Hematopoietic multipotent progenitor cell (in vitro differentiated cells): ENCODE measurements at places on chromosomes 2 and 18.
A peak's percentile ranks its signal among the peaks of the same experiment; 100 is the strongest.

DNA sequence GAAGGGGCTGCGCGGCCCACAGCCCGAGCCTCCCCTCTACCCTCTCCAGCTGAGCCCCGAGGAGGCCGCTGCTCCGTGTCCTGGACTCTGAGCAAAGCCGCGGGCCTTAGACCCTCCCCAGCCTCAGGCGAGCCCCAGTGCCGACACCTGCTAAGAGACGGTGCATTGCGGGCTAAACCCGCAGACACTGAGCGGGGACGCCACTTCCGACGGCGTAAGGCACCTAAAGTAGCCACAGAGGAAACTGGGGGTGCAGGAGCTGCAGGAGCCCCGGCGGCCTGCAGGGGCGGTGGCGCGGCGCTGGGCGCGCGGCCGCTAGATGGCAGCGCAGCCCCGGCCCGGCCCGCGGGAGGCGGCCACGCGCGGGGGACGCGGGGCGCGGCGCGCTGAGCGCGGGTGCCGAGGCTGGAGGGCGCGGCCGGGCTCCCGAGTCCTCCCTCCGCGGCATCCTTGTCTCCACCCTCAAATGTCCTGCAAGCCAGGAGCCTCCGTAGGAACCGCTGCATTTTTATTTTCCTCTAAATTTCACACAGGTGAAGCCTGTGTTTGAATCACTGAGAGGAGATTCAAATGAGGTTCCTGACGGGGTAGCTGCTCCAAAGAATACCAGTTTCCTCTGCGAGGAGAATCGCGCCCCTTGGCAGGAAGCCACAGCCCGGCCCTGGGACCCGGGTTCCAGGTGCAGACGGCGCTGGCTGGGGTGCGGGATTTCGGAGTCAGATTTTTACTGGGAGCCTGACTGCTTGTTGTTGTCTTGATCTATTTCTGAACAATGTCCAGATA lies 650.5 kb downstream of the GALR1 start:
- DNase-seq: peak; percentile 71

DNA sequence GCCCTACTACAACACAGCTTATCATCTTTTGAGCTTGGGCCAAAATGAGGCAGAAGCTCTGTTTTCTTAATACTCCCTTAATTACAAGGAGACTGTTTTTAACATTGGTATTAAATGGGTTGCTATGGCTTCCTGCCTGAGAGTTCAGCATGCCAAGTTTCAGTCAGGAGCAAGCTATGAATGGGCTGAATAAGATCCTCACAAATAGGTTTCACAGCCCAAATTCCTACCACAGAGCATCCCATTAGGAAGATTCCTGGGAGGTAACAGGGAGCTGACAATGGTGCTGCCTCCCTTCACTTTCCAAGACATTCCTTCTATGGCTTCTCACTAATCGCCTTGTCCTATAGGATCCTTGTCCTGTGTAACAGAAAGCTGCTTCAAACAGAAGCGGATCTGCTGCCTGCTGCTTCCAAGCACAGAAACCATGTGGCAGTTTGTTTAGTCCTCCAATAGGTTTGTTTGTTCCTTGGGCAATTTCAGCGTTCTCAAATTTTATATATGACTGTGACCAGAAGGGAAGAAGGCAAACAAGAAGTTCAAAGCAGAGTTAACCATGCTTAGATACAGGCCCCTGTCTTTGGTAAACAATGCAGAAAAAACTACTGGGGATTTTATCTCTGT lies 70.9 kb downstream of the NCKAP5 start:
- no peak for DNase-seq

GRCh38 chr18:48296581-48296980 lies 112.6 kb downstream of the ZBTB7C start:
- no peak for DNase-seq

GRCh38 chr2:147538821-147539220 lies 306.0 kb upstream of the ACVR2A start:
- no peak for DNase-seq

- DNase-seq: peak; percentile 73
These were observed 5.2 kb downstream of the TTC39C start for GRCh38 chr18:24019641-24020331.

GRCh38 chr2:58918141-58918540 lies 677.0 kb upstream of the FANCL start:
- DNase-seq: no peak

DNA sequence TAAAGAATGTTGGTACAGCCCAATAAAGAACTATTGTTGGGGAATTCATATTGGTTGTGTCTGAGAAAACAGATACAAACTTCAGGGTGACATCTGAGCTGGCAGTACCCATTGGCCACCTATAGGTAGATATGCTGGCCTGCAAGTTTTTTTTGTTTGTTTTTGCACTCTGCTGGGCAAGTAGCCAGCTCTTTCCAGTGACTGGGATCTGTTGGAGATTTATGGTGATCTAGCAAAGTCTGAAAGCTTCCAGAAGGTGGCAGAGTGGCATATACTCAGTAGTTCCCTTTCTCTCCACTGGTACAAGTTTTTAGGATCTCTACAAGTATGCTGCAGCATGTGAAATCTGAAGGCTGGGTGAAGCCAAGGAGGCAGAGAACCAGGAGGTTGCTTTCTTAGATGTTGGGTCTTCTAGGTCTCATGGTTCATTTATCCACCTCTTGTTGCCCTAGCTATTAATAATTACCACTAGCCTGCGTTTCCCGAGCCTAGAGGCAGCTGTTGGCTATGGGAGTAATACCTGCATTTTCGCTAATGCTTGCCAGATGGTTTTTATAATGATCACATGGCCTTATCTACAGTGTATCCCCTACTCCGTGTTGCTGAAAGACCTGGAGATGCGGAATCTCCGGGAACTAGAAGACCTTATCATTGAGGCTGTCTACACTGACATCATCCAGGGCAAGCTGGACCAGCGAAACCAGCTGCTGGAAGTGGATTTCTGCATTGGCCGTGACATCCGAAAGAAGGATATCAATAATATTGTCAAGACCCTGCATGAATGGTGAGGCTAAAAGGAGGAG lies 9.5 kb downstream of the COPS7B start:
- DNase-seq: no peak

- DNase-seq: no peak
These were observed 216.4 kb downstream of the AGAP1 start for GRCh38 chr2:235709969-235710879.

- no peak for DNase-seq
These were observed 541.5 kb downstream of the LRP1B start for GRCh38 chr2:141589314-141589713.

- DNase-seq: no peak
These were observed 373.9 kb downstream of the DSEL start for GRCh38 chr18:67142604-67143003.

- DNase-seq: no peak
These were observed 108.4 kb downstream of the ALMS1 start for GRCh38 chr2:73494031-73494430.

- no peak for DNase-seq
These were observed 66.1 kb downstream of the LRRFIP1 start for GRCh38 chr2:237693291-237693994.

- no peak for DNase-seq
These were observed 2.1 kb downstream of the DHRS9 start for GRCh38 chr2:169071455-169071854.

- DNase-seq: no peak
These were observed 18.5 kb downstream of the TMEM177 start for GRCh38 chr2:119697290-119698020.

- DNase-seq: no peak
These were observed 97.7 kb upstream of the CAB39 start for GRCh38 chr2:230614913-230615332.
